ENCODE measurements at places on chromosomes 2 and 18.

DNA sequence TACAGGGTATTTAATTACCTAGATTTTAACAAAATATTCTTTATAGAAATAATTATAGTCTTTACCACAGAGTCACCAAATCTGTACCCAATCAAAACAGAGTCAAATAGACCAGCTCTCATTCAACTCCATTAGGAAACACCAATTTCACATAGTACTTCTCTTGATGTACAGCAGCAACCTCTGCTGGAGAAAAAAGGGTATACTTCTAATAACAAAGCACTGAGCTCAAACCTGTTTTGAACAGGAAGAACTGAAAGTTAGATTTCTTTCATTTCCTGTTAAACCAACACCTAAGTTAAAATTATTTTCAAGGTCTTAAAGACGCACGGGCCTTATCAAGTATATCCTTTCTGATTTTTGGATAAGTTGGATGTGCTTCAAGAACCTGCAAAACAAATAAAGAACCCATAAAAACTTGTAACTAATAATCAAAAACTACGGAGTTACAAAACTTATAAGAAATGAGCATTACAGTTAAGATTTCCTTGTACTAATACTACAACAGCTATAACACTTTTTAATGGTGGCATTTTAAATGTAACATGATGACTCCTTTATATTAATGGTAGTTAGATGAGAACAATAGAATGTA lies 79.0 kb downstream of the TTC21B start:
- peak; percentile 75 for DNase-seq

DNA sequence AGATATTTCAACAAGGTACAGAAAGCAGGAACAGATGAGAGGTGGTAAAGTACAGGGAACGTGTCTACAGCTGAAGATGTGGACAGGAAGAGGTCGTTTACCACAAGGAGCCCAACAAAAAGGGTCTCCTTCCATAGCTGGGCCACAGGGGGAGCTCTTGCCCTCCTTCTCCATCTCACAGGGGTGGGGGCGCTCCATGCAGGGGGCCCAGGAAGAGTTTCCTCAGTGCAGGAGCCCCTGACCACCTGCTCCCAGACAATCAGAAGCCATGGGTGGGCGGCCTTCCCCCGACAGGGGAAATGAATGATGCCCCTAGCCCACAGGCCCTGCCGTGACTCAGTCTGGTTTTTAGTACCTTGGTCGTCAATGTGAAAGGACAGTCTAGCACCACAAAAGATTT lies 163.6 kb upstream of the ZNF516 start:
- DNase-seq, result no peak

- no peak for DNase-seq
Observed at GRCh38 chr2:101729521-101730190, 32.1 kb downstream of the MAP4K4 start.

- DNase-seq, result no peak
Observed at GRCh38 chr18:46720521-46720920, 36.3 kb downstream of the ST8SIA5 start.

DNA sequence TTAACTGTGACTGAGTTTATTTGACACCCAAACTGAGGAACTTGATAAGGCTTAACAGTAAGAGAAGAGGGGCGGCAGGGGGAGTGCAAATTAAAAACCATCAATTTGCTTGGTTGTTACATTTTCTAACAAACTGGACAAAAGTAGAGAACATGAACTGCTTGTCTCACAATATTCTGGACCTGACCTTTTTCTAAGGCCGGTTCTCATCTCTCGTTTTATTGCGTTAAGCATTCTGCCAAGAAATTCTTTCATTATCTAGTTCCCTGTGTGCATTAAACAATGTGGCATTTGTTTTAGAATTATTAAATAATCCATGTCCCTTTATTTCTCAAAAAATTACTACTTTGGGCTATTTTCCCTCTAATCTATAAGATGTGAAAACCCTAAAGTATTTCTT lies 565.2 kb upstream of the PKDCC start:
- no peak for DNase-seq

Measured in bronchial epithelial cell (primary cell).